Spinal cord (tissue), 10 donors: ENCODE measurements at places on chromosomes 6 and 20. TPM values are rescaled to one million over a fixed set of nuclear protein-coding genes. Genes with fewer than 3 reads are reported as not detected.
A peak's percentile ranks its signal among the peaks of the same experiment; 100 is the strongest.

MMP24OS gene
- 19.1 TPM for total RNA-seq

- DNase-seq = no peak
Measured at GRCh38 chr20:25197183-25197869, 1.8 kb downstream of the ENTPD6 start.

ASCC3 gene
- 34.3 TPM for total RNA-seq

HLA-DOA gene
- 4.6 TPM for total RNA-seq

DNA sequence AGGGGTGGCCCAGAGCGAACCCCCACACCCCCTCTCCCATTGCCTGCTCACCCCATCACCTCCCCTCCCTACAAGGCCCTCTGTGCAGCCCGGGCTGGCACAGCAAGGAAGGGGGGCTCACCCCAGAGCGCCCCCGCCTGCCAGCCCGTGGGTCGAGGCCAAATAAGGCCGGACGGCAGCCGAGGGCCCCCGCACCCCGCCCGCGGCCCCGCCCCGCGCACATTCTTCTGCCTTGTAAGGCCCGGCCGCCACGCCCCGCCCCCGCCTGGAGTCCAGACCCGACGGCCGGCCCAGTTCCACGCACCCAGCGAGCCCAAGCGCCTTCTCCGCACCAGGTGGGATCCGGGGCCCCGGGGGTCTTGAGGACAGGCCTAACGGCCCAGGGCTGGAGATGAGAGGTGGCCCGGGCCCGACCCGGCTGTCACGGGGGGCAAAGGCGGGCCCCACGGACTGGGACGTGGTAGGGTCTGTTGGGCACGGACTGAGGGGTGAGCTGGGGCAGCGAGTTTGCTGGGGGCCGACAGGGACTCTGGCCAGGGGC is at the start of gene MYL9:
MYL9 (plus strand) TSS at position 293 of the 541 bp plus-strand sequence. CDS start 3,366 bp downstream, outside the sequence.
- DNase-seq = peak; percentile 65
